ENCODE measurements at places on chromosomes 3 and 15. TPM values are rescaled to one million over a fixed set of nuclear protein-coding genes. Genes with fewer than 3 reads are reported as not detected.
A peak's percentile ranks its signal among the peaks of the same experiment; 100 is the strongest.

DNA sequence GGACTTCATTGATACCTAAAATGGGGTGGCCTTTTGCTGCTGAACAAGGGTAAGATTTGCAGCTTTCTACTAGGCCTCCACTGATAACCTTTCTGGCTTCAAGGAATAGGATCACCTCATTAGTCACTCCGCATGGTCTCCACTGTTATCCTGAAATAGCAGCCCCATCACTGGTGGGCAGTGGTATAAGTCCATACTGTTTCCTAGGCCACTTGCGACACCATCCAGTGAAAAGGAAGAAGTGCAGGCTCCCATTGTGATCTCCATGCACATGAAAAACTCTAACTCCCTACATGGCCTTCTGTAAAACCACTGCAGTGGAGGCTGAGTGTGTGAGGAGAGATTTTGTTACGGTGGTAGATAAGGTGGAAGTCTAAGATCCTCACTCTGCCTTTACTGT lies 1455.9 kb downstream of the SI start:
- DNase-seq = no peak

DNA sequence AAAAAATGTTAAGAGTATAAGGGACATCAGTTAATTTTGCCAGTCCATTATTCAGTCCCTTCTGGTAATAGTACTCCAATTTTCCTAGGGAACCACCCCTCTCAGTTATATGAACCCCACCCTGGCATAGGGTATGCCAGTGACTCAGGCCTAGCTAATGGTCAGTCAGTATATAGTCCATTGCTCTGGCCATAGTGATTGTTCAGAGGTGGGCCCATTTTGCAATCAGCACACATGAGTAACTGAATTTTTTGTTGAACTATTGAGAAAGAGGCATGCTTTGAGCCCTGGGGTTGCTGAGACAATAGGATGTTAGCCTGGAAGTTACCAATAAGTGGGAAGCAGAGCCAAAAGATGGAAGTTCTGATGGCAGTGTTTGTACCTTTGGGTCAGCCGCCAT lies 4.1 kb downstream of the LRCH3 start:
- DNase-seq = peak; percentile 50

- DNase-seq = peak; percentile 49
Observed at GRCh38 chr15:97234851-97235610, 725.5 kb upstream of the ARRDC4 start.

The PPP2R3A gene
- polyA plus RNA-seq = 1.9 TPM

The KCNH8 gene
- not detected for polyA plus RNA-seq

- no peak for DNase-seq
Observed at GRCh38 chr15:27050163-27050562, 79.2 kb downstream of the GABRG3 start.
